AG08395 (cell line): ENCODE measurements at places on chromosomes 13 and 19.

GRCh38 chr19:48237057-48237456 is 18.7 kb downstream of the CARD8 start:
- no peak for DNase-seq

DNA sequence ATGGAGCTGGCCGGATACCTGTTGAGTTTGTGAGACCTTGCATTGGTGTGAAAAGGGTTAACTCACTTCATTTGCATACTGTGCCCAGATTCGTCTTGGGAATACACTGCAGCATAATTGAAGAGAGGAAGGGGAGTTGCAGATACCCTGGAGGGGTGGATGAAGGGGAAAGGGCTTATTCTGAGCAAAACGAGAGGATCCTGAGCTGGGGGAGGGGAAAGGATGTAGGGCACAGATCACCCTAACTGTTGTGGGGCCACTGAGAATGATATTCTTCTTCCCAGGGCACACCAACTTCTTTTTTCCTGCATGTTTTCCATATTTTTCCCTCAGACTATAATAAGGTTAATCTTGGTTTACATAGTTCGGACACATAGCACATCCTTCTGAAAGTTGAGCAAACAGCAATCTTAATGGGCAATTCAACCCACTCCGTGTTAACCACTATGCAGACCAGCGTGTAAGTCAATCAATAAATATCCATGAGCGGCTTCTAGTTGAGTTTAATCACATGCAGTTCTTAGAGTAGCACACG is 11.7 kb upstream of the PTPRS start:
- DNase-seq: no peak

DNA sequence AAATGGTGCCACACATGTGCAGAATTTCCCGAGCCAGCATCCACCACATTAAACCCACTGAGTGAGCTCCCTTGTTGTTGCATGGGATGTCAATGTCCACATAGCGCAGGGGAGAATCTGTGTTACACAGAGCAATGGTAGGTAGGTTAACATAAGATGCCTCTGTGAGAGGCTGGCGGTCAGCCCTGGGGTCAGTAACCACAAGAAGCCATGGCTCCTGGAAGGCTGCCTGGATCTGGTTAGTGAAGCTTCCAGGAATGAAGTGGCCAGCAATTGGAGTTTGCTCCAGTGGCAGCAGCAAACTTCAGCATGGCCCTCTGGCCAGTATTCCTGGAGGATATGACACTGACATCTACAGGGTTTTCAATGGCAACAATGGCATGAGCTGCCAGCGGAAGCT is 37.0 kb upstream of the PCDH9 start:
- no peak for DNase-seq

DNA sequence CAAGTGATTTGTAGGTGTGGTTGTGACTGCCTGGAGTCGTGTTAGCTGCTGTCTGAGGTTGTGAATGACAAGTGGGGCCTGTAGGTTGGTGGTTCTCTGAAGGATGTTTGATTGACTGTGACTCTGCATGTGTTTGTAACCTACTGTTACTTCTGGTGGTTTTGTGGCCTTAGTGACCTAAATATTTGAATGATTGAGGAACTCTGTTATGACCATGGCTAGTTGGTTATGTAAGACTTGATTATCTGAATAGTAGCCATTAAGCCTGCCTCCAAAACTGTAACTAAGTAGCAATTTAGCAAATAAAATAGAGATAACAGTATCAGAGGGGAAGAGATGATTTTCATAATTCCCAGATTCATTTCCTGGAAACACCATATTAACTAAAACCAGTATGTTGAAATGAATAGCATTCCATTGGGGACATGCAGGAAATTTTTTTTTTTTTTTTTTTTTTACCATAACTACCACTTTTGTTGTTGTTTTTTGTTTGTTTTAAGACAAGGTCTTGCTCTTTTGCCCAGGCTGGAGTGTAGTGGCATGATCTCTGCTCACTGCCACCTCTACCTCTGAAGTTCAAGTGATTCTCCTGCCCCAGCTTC is 865 bp downstream of the ZNF382 start:
- no peak for DNase-seq

DNA sequence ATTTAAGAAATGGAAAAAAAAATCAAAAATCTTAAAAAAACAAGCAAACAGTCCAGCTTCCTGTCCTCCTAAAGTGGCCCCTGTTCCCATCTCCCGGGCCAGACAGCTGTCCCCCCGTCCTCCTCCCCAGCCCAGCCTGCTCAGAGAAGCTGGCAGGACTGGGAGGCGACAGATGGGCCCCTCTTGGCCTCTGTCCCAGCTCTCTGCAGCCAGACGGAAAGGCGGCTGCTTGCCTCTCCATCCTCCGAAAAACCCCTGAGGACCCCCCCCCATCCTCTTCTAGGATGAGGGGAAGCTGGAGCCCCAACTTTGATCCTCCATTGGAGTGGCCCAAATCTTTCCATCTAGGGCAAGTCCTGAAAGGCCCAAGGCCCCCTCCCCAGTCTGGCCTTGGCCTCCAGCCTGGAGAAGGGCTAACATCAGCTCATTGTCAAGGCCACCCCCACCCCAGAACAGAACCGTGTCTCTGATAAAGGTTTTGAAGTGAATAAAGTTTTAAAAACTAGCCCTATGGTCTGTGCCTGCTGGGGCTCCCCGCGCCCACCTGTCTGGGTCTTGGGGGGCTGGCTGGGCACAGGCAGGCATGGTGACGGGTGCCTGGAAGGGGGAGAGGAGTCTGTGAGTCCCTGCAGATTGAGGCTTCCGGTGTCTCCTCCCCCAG is 3.8 kb downstream of the GADD45GIP1 start:
- DNase-seq: peak; percentile 21

GRCh38 chr13:46544208-46544607 is 8.8 kb upstream of the LRCH1 start:
- no peak for DNase-seq

- no peak for DNase-seq
Measured at GRCh38 chr19:30001791-30002190, 59.8 kb downstream of the URI1 start.

- DNase-seq: no peak
Measured at GRCh38 chr13:29319451-29319850, 276.0 kb downstream of the SLC7A1 start.

GRCh38 chr13:28707629-28708427 is 10.9 kb downstream of the SLC46A3 start:
- peak; percentile 62 for DNase-seq

- no peak for DNase-seq
Measured at GRCh38 chr13:101111894-101112293, 304.4 kb downstream of the NALCN start.

DNA sequence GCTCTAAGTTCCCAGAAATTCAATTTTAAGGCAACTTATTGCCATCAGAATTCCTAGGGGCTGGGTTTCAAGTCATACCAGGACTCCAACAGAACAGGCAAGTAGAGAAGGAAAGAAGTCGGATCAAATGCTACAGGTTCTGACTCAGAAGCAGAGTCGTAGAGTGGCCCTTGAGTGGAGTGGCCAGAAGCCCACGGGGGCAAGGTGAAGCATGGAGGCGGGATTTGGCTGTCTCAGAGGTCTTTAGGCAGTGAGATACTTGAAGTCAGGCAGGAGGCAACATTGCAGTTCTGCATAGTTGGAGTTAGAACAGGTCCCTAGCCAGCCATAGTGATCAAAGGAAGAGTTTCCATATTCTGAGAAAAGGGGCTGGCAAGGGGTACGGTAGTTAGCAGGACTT is 111.6 kb downstream of the NHLRC3 start:
- no peak for DNase-seq

GRCh38 chr19:45900738-45901431 is 1.5 kb downstream of the MYPOP start:
- DNase-seq: no peak

DNA sequence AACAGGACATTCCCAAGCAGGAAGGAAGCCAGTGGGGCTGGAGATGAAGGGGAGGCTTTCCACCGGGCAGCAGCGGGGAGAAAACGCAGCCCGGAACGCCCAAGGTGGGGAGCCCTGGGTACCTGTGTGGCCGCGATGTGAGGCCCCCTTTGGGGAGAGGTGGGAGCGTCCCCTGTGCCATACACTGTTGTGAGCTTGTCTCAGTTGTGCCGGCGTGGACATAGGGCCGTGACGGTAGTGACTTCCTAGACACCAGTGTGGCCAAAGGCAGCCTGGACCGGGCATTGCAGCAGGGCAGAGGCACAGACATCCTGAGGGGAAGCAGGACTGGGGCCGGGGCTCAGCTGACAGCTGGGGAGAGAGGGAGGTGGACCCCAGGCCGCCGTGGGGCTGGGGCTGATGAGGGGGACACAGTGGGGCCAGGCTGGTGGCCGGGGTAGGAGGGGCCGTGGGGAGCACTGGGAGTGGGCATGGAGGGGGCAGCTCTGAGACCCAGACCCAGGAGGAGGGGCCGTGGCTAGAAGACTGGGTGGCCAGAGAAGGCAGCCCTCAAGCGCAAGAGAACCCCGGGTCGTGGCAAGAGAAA is 38.5 kb upstream of the TFDP1 start:
- DNase-seq: no peak

DNA sequence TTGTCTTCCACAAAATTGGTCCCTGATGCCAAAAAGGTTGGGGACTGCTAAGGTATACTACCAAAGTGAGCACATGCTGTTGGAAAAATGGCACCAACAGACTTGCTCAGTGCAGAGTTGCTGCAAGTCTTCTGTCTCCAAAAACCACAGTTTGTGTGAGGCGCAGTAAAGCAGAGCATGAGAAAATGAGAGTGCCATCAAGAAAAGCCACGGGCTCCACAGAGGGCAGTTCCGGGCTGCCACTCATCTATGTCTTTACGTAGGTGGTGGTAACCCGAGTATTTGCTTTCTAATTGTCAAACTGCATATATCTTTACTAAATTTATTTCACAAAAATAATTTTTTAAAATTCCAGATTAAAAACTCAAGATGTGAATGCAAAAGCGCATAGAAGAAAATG is 123.8 kb downstream of the RNF17 start:
- no peak for DNase-seq

- no peak for DNase-seq
Measured at GRCh38 chr19:42501733-42502132, 26.5 kb downstream of the CEACAM1 start.

DNA sequence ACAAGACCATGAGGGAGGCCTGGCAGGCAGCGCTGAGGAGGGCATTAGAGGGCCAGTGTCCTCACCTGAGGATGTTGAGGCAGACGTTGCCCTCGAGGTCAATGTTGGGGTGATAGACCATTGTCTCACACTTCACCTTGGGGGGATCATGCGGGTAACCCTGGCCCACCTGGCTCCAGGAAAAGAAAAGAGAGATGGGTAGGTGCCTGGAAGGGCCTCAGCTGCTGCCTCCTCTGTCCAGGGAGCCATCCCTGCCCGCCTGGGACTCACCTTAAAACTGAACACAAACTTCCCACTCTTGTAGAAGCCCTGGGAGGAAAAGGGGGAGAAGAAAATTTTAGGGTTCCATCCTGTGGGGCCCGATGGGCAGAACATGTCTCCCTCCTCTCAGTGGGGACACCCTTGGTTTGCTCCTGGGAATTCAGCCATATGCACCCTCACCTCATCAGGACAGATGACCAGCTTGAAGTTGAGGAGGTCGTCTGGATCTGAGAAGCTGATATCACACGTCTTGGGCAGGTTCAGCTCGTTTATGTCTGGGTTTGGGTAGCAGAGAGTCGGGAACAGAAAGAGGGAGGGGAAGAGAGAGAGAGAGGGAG is 1.7 kb downstream of the UBE2M start:
- no peak for DNase-seq

DNA sequence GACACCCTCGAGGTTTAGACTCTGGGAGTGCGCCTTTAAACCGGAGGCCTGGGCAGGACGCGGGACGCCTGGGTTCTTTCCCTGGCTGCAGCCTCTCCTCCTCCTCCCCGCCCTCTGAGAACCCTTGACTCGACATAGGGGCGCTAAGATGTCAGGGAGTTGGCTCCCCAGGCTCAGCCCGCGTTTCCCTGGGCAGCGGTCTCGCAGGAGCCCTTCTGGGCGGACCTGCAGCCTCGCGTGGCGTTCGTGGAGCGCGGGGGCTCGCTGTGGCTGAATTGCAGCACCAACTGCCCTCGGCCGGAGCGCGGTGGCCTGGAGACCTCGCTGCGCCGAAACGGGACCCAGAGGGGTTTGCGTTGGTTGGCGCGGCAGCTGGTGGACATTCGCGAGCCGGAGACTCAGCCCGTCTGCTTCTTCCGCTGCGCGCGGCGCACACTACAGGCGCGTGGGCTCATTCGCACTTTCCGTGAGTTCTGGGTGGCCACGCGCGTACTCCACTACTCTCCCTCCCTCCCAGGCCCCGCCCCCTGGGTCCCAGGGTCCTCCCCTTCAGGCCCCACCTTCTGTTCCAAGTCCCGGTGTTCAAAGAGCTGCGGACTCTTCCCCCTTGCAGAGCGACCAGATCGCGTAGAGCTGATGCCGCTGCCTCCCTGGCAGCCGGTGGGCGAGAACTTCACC is 1.3 kb downstream of the ICAM5 start:
- DNase-seq: peak; percentile 50

DNA sequence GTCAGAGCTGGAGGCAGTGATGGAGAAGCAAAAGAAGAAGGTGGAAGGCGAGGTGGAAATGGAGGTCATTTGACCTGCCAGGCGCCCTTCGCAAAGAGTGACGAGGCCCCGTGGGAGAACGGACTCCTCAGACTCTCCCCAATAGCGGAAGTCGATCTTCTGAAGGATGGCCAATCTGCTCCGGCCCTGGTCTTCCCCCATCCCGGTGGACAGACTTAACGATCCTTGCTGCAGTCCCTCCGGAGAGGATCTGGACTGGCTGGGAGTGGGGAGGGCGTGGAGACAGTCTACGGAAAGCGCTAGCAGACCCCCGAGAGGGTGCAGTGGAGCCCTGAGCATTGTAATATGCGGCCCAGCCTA is 11.9 kb downstream of the EPS8L1 start:
- DNase-seq: peak; percentile 52

GRCh38 chr19:16564842-16565241 is 7.4 kb downstream of the SLC35E1 start:
- no peak for DNase-seq

DNA sequence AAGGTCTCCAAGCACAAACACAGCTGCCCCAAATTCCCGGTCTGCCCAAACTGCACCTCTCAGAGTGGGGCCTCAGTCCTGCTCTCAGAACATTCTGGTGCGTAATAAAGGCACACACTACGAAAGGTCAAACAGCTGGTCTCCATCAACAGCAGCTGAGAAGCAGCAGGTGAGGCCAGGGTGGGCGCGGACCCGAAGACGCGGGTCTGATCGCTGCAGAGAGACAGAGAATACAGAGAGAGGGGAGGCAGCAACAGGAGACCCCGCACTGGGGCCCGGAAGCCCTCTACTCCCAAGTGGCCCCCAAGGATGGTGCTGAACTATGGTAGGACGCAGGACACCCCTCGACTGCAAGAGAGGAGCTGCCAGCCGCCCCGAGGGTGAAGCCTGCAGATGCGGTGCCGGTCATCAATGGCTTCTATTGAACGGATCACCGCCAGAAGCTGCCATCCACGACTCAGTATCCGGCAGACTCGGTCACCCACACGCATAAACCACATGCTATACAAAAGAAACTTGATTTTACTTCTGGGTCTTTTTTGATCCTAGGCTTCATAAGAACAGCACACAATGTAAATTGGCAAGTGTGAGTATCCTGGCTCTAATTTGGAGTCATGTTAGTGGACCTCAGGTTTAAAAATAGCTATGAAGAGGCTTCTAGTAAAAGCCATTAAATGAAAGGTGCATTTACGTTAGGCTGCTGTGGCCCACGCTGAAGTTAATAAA is 33.4 kb downstream of the STK24 start:
- no peak for DNase-seq

GRCh38 chr13:107669391-107669993 is 545.8 kb downstream of the LIG4 start:
- DNase-seq: no peak
